Astrocyte of the spinal cord (primary cell): ENCODE measurements at places on chromosomes 2 and 18.

DNA sequence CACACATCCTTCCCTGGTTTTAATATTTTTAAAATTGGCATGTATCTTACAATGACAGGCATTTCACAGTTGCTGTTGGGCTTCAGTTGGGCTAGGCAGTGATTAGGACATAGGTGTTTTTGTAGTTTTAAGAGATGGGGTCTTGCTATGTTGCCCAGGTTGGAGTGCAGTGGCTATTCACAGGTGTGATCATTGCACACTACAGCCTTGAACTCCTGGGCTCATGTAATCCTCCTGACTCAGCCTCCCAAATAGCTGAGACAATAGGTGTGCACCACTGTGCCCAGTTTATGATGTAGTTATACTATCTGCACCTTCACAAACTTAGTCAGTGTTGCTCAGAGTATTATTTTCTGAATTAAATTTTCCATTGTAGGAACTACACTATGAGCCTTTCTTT, 43.3 kb downstream of the PCARE start:
- no peak for DNase-seq

DNA sequence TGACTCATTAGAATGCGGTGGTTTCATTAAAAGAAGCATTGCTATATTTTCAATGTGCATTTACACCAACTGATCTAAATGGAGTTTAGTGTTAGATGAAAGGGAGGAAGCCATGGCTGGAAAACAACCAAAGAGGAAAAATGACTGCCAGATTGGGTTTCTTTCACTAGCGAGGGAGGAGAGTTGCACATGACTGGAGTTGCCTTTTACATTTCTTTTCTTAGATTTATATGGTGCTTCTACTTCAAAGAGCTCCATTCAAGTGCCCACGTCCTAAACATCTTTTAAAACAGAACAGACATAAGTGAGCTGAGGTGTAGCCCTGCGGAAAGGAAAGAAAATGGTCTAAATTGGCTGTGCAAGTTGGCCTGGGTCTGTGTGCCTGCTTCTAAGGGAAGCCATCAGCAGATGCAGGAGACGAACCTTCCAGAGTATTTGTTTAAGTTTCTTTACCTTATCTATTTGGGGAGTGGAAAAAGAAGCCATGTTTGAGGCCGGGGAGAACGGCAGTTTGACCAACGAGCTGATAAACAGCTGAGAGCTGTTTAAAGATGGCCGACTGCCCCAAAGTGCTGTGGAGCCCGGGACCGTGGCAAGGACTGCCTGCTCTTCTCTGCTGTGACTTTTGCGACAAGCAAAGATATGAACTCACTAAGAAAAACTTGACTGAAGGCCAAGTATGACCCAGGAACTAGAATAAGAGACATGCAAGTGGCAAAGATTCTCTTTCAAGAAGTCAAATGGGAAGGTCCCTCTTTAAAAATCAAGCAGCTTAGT, 327.0 kb downstream of the ZNF516 start:
- DNase-seq = no peak

DNA sequence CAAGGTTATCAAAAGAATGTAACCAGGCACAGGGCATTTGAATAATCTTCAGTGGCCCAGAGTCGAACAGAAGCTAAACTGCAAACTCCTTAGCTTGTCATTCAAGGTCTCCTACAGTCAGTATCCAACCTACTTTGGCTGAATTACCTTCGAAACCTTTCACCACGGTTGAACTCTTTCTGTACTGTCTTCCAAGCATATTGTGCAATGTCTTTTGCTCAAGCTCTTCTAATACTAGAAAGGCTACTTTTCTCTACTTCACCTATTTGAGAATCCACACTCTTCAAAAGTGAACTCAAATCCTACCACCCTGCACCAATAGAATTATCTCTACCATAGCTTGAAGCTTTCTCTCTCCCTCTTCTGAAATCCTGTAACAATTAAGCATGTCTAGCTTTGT, 142.9 kb downstream of the NR4A2 start:
- DNase-seq = no peak

DNA sequence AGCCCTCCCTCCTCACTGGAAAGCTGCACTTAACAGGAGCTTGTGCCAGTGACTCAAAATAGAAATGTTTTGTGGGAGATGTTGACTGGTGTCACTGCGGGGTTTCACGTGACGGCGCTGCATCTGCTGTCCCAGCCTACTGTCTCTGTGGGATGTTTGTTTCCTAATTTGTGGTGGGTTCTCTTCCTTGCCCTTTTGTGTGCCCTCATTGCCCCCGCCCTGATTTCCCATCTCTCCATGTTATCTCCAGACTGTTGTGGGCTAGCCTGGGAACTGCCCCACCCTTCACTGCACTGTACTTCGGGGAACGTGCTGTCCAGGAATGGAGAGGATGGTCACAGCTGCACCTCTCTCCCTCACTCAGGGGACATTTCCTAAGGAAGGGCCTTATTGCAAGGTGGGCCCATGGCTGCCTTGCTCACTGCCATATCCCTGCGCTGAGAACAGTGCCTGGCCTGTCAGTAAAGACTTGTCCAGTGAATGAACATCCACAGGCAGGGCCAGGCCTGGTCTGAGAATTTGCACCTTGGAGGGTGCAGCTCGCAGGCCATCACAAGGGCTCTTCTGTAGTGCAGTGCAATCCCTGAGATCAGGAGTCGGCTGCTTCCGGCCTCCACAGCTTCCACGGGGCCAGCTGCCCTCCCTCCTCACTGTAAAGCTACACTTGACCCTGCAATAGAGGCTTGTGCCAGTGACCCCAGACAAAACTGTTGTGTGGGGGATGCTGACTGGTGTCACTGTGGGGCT, 18.1 kb downstream of the ZAP70 start:
- no peak for DNase-seq

DNA sequence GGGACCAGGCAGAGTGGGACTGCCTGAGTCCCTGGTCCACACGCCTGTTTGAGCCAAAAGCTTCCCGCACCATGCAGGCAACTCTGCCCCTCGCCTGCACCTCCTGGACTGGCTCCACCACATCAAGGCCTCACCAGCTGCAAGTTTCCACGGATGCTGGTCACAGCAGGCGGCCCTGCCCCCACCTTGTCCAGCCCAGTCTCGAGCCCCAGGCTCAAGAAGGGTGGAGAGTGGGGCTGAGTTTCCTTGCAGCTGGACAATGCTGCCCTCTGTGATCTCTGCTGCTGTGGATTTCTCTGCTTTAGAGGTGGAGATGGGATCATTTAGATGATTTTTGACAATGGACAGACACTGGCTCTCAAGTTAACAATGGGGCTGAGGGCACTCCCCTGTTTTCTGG, 74.9 kb downstream of the MTCL1 start:
- no peak for DNase-seq
